Epithelial cell of proximal tubule (primary cell): ENCODE measurements at places on chromosomes 1 and 21.

DNA sequence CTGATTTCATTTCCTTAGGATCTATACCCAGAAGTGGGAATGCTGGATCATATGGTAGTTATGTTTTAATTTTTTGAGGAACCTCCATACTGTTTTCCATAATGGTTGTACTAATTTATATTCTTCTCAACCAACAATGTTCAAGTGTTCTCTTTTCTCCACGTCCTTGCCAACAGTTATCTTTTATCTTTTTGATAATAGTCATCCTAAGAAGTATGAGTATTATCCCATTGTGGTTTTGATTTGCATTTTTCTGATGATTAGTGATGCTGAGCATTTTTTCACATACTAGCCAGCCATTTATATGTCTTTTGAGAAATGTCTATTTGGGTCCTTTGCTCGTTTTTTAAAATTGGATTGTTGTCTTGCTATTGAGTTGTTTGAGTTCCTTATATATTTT lies 38.5 kb downstream of the ABCD3 start:
- no peak for DNase-seq

GRCh38 chr1:115430441-115431158 lies 92.6 kb upstream of the NGF start:
- DNase-seq, result peak; percentile 93

DNA sequence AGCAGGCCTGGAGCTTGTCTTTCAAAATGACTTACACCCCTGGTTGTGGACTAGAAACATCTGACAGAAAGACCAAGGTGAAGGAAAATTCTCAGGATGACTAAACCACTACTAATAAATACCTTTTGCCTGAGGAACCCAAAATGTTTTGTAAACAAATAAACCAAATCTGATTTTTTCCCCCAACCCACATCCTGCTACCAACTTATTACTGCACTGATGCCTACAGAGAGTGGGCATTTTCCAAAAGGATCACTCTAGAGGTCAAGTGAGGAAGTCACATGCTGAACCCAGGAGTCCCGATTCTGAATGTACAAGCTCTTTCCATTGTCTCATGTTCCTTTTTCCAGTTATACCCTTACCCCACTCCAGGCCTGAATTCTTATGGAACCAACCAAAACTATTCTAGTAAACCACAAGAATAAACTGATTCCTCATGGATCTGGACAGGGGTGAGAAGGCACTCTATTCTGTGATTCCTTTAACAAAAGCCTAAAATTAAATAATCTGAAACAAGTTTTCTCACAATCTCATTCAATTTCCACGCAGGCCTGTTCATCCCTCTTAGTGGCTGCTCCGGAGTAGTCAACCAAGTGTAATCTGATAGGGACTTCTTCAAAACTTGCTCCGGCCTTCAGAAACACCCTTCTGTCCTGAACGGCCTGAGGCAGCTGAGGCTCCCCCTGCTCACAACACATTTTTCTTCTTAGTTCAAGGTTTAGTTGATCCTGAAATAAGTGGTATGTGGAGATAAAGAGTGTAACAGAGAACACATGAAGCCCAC lies 1.4 kb downstream of the PI4KB start:
- DNase-seq, result no peak

GRCh38 chr1:36511804-36512798 lies 29.4 kb upstream of the CSF3R start:
- DNase-seq, result no peak

DNA sequence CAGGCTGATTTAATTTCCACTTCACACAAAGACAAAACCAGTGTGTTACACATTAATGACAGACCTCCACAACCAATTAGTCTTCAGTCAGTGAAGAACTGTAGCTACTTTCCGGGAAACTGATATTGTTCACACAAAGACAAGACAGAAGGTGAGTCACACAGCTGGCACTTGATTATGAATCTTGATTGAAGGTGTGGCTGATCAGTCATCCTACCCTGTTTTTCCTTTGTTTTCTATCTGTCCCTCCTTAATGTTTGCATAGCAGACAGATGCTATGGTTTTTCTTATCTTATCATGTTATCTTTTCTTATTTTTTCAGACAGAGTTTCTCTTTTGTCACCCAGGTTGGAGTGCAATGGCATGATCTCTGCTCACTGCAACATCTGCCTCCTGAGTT lies 185.1 kb upstream of the GREM2 start:
- peak; percentile 42 for DNase-seq

- no peak for DNase-seq
Observed at GRCh38 chr1:11227106-11228077, 35.0 kb downstream of the MTOR start.

DNA sequence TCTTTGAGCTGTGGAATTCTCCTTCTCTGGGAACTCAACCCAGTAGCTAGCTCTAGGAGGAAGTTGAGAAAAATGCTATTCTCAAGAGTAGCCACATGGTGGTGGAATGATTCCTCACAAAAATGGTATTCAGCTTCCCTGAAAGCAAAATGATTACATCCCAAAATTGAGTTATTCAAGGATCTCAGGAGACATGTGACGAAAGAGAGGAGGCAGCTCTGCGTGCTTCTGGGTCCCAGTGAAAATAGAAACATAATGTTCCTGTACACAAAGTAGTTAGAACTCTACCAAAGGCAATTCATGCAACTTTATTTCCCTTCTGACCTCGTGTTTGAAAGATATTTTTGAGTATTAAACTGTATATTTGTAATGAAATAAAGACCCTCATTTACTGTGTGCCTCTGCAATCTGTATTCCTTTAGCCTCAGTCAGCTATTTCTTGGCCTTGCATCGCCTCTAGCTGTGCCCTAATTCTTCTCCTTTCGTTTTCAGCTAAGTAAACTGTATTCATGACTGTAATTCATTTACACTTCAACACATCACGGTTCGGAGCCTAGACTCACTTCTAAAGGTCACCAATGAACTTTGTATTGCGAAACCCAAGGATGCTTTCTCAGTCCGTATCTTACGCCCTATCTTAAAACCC lies 167.3 kb downstream of the FASLG start:
- peak; percentile 75 for DNase-seq

GRCh38 chr1:212529211-212529741 lies 79.3 kb upstream of the ATF3 start:
- DNase-seq, result no peak

DNA sequence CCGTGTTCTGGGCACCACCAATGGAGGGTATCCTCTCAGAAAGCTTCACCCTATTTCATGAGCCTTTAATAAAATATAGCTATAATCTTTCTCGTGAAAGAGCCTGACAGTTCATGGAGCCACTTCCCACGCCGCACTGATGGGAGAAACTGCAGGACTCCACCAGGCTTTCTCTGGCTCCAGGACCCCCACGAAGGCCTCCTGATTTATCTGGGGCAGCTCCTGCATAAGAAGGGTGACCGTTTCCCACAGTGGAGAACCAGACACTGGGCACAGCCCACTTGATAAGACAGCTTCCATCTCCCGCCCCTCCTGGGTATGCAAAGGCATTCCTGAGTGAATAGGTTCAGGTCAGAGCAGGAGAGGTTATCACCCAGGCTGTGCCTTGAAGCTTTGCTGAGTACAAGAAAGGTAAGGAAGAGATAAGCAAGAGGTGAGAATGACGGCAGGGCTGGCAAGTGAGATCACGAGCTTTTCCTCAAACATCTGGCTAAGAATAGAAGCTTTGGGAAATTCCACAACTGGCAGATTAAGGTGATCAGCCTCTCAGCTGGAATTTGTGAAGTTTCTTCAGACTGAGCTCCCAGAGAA lies 499.8 kb downstream of the KIF26B start:
- DNase-seq, result no peak

- no peak for DNase-seq
Observed at GRCh38 chr1:246724016-246724730, at the start of gene SCCPDH. TSS of gene SCCPDH (plus strand) at chr1:246724409. CDS start at chr1:246724423, 14 bp downstream.

- no peak for DNase-seq
Observed at GRCh38 chr1:106791041-106791440, 265.4 kb upstream of the PRMT6 start.

DNA sequence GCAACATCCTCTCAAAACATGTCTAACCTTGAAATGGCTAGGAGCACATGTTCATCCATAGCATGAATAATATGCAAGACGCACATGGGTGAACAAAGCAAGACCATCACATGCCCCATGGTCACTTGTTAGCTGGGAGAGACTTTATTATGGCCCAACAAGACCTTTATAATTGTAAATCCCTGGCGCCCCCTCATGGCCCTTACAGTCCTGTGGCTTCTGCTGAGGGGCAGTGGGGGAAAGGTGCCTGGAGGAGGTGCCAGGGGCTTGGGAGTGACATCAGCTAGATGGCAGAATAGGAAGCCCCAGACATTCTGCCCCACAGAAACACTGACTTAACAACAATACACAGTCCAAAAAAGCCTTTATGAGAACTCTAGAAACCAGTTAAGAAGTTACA lies 51.7 kb downstream of the CSMD2 start:
- no peak for DNase-seq

- DNase-seq, result peak; percentile 95
Observed at GRCh38 chr21:38289705-38290485, 33.1 kb downstream of the KCNJ15 start.

DNA sequence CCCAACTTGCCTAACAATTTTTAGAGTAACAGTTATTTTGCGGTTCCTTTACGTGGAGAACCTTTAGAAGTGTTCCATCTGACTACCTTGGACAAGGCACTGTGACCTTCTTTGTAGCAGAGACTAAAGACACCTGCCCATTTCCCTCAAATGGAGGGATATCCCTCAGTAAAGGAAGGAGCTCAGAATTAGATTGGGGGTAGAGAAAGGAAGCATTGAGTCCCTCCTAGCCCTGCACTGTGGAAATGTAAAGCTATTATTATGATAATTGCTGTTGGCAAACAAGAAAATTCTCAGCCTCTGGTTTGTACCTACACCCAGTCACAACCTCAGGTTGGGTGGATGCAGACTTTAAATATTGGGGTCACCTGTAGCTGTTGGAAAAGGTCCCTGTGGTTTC lies 72.6 kb upstream of the MACF1 start:
- no peak for DNase-seq
